ENCODE measurements at places on chromosomes 6 and 20.

GRCh38 chr20:4719190-4719589 is 2.5 kb upstream of the PRND start:
- DNase-seq: no peak

GRCh38 chr6:82872185-82872584 is 193.5 kb downstream of the UBE3D start:
- no peak for DNase-seq

- no peak for DNase-seq
These were observed 538.6 kb upstream of the MARCKS start for GRCh38 chr6:113318575-113318917.

DNA sequence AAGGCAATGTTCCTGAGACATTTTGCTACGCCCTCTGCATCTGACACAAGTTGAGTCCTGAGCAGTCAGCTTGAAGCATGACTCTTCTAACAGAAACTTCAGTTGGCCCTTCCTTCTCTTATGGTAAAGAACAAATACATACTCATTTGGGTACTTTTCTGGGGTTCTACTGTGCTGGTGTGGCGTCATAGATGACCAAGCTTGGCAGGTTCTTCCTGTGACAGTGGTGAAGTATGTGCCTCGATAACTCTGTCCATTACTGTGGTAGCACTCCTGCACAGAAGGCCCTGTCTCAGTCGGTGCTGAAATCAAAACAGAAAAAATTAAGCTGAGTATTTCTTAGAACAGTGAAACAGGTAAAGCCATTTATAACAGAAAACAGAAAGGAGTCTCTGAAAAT is 152.5 kb downstream of the SLC22A3 start:
- DNase-seq: no peak

GRCh38 chr6:113684382-113684901 is 172.7 kb upstream of the MARCKS start:
- DNase-seq: no peak

GRCh38 chr6:13907001-13907350 is 17.8 kb upstream of the RNF182 start:
- DNase-seq: no peak

GRCh38 chr20:14445310-14445709 is 107.9 kb upstream of the FLRT3 start:
- DNase-seq: no peak

GRCh38 chr20:23928788-23929187 is 49.2 kb upstream of the CST5 start:
- no peak for DNase-seq

GRCh38 chr6:87196275-87196842 is 41.0 kb downstream of the ZNF292 start:
- DNase-seq: no peak

GRCh38 chr20:36175016-36175415 is 20.5 kb downstream of the EPB41L1 start:
- no peak for DNase-seq

- DNase-seq: no peak
These were observed 21.2 kb downstream of the STK38 start for GRCh38 chr6:36526066-36526465.

DNA sequence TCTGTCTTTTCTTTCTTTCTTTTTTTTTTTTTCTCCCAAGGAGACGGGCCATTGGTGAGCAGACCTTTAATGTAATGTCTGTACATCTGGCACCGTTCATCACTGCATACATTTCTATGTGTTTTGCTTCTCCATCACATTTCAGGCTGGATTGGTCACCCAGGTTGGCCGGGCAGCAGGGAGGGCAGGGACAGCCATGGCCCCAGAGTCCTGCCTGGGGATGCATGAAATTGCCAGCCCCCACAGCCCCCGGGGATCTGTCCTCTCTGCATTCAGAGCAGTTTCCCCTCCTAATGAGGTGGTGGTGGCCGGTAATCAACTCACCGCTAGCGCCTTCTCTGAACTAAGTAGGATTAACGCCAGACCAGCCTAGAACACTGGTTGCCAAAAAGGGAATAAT is 50.4 kb downstream of the APCDD1L start:
- no peak for DNase-seq

DNA sequence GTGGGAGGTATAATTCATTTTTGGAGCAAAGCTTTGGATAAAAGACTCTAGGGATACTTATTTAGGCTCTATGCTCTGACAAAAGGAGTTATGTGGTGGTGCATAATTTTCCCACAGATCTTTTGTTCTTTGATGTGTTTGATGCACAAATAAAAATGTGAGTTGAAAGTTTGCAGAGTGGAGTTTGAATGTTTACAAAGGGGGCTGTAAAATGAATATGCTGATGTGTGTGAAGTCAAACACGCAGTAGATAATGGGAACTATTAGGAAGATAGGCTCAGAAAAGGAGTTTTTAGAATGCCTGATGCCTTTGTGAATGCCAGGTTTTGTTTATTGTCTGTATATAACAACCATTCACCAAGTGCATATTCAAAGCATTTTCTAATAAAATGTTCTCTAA is 545.0 kb upstream of the EPHA7 start:
- no peak for DNase-seq

GRCh38 chr20:45487231-45487635 is 17.7 kb downstream of the WFDC2 start:
- no peak for DNase-seq

- no peak for DNase-seq
These were observed 297.3 kb upstream of the JAG1 start for GRCh38 chr20:10971096-10971495.

DNA sequence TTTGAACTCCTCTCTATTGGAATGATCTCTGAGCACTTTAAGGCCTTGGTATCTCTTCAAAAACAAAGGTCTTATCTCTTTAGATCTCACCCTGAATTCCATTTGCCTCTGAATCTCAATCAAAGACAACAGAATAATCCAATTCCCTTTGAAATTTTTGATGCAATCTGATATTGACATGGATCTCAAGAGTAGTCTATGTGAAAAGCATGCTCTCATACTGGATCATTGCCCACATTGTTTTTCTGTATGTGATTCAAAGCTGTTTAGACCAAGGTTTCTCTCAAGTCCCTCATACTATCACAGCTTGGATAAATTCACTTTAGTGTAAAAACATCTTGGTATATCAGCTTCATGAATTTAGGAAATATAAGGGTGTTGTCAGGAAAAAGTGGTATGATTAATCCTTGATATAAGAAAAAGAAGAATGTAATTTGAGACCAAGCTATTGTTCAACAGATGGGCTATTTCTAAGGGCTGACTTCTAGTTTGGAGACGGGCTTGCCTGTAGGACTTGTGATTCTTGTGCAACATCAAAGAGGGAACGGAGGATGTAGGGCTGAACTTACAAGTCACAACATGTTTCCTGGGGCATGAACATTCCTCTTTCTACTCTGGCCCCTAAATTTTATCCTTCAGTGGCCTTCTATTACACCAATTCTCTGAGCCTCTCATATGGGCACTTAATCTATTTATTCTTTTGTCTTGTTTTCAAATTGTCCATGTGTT is 77.9 kb upstream of the CITED2 start:
- no peak for DNase-seq

DNA sequence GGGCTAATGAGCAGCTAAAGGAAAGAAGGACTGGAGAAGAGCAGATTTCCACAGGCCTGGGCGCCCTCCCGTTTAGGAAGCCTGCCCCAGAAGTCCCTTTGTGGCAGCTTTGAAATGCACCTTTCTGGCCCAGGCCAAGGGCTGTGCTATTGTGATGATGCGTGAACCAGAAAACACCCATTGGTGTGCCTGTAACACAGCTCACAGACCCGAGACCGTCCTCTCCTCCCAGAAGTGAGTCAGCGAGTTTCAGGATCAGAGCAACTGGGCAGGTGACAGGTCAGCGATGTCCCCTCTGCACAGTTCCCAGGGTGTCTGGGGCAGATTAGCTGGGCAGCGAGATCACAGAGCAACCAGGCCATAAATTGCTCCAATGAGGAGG is 71.9 kb upstream of the SULF2 start:
- no peak for DNase-seq

GRCh38 chr20:63959699-63960075 is 3.5 kb upstream of the UCKL1 start:
- no peak for DNase-seq
